Stimulated activated CD8-positive, alpha-beta memory T cell treated with anti-CD3 and anti-CD28 coated beads, Interleukin-15, amount 100 ng/mL, for 1 hour (primary cell): ENCODE measurements at places on chromosomes 3 and 15.

DNA sequence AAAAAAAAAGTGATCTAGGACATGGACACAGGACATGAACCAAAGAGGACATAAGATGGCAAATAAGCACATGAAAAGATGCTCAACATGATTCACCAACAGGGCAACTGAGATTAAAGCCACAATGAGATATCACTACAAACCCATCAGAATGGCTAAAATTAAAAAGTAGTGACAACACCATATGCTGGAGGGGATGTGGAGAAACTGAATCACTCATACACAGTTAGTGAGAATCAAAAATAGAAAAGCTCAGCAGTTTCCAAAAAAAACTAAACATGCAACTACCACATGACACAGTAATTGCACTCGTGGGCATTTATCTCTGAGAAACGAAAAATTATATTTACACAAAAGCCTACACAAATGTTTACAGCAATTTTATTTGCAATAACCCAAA is 27.9 kb upstream of the ACKR4 start:
- no peak for DNase-seq

- DNase-seq = no peak
These were observed 3.0 kb upstream of the ZNF280D start for GRCh38 chr15:56736308-56736707.

DNA sequence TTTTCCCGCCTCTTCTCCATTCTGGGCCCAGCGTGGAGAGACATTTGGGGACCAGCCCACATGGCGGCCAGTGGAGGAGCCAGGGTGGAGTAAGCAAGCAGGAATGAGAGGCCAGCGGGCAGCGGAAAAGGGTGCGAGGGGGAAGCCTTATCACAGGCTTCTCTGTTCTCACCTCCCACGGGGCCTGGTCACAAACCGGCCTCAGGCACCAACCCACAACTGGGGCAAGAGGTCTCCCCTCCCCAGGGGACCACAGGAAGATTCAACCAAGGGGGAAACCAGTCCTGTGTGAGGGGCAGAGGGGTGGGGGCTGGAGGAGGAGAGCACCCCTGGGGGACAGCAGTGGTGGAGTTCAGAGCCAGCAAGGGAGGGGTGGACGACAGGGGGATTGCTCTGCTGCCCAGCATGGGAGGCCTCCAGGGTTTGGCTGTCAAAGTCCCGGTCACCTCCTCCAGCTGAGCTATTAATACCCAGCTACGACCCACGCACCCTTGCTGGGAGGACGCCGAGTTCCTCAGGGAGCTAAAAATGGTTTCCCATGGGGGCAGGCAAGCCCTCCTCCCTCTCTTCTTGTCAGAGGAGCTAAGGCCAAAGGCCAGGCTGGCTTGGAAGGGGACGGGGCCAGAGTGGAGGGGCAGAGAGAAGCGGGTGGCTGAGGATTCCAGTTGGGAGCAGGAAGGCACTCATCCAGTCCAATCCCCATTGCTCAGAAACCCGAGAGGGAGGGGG is 23.8 kb upstream of the RPL29 start:
- DNase-seq = no peak

DNA sequence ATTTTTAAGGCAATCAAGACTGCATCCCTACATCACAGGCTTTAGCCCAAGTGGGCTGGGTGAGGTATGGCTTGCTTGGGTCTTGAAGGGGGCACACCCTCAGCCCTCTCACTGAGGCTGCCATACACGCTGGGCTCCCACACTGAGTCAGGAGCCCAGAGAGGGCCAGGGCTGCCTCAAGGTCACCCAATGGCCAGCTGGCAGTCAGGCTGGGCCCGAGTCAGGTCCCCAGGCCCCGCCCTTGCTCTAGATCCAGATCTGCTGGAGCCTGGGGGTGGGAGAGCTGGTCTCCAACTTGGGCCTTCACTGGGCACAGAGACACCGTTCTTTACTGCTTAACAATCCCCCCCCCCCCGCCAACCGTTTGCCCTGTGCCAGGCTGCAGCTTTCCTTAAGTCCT is 88.1 kb downstream of the IQSEC1 start:
- no peak for DNase-seq

- DNase-seq = no peak
These were observed at the start of gene CRYGS for GRCh38 chr3:186544281-186544680. Gene CRYGS, minus strand, starts transcription at chr3:186544380. Its CDS starts 54 bp downstream, at chr3:186544326.

- DNase-seq = no peak
These were observed 62.8 kb downstream of the OTOL1 start for GRCh38 chr3:161559177-161559998.

DNA sequence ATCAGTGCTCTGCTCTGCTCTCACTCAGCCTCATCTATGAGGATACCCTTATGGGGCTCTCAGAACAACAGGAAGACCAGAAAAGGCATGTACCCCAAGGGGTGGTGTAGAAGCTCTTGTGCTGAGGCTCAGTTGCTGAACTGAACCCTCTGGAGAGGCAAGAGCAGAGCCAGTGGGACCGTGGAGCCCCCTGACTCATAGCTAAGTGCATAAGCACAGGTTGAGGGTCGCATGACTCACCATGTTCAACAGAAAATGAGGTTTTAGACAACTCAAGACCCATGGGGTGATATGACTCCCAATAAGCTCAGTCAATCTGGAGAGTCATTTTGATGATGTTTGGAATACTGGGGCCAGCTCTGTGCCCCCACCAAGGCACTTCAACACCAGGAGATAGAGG is 37.3 kb downstream of the CRYGS start:
- DNase-seq = no peak

DNA sequence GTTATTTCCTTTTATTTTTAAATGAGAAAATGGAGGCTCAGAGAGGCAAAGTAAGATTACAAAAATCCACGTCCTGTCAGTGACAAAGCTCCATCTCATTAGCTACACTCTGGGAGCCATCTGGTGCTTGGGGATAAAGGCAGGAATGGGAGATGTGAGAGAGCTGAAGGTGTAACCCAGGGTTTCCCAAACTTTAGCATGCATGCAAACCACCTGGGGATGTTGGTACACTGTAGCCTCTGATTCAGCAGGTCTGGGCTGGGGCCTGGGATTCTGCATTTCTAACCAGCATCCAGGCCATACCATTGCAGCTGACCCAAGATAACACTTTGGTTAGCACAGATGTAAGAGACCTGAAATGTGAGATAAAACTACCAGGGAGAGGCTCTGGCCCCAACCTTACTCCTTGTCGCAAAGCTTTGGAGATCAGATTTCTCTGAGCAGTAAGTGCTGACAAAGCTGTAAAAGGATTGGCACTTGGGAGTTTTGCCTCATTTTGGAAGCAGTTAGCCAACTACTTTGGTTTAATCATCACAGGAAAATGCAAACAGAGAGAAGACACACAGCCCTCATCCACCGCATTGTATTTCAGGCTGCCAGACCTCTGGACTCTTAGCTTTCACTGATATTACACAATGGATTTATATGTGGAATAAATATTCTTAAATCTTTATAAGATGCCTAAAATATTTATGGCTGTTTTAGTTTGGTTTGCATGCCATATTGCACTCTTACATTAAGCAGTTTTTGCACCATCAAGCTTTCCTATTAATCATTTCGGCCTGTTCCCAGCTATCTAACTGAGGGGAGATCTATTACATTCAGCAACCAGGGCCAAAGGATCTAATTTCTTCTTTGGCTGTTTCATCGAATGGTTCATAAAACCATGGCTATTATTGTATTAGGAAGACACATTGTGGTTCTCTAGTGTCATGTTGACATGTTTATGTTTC is 263.0 kb downstream of the EBLN2 start:
- no peak for DNase-seq

DNA sequence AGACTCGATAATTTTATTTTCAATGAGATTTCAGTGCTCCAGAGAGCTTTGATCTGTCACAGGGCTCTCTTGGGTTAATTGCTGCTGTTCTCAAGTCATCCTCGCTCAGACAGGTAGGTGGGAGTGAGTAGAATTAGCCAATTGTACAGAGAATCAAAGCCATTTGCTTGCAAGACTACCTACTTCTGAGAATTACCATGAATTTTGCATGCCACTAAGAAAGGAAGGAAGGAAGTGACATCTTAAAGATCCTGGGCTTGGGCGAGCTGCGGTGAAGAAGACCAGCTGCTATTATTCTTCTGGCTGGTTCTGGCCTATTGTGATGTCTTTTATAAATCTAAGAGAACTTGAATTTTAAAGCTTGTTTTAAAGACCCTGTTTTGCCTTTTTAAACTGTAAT is 154.1 kb upstream of the LPP start:
- DNase-seq = no peak

DNA sequence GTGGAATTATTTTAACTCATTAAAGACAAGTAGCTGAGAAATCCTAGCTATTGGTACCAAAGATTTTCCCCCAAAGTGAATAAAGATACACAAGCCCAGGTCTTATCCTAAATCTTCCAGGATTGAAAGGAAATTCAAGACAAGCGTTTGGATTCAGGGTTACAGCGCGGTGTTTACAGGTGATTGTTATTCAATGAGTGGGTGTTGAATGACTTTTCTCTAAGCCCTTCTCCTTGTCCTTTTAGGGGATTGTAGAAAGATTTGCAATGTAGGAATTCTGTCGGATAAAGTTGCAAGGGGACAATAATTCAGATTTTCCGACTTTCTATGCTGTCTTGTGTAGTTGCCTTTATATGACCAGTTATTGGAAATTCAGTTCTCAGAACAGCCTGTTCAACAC is 57.2 kb downstream of the USP13 start:
- no peak for DNase-seq

GRCh38 chr3:183369627-183370026 is 58.8 kb downstream of the MCF2L2 start:
- DNase-seq = no peak

DNA sequence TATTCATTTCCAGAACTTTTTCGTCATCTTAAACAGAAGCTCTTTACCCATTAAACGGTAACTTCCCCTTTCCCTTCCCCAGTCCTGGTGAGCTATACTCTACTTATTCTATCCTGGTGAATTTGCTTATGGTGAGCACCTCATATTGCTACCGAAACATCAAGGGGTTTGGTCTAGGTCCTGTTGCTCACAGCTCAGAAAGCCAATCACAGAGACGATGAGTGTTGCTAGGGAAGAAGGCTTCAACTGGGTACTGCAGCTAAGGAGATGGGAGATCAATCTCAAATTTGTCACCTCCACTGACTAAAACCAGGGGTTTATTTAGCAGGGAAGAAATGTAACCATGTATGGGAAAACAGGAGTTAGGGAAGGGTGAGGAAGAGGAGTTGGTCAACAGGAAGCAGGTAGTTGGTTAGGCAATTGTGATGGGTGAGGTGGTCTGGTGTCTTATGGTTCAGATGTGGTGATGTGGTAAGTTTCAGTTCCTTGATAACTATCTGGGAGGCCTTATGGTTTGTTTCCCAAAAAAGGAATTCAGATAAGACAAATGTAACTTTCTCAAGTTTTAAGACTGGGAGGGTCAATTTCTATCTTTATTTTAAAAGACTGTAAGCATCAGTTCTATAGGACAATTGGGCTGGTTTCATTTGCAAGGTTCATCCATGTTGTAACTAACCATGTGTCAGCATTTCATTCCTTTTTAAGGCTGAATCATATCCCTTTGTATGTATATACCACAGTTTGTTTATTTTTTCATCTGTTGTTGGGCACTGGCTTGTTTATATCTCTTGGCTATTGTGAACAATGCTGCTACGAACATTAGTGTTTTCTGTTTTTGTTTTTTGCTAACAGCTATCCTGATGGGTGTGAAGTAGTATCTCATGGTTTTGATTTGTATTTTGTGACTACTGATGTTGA is 24.3 kb downstream of the ARHGAP11B start:
- DNase-seq = no peak

GRCh38 chr15:68177742-68178141 is 27.4 kb downstream of the CALML4 start:
- no peak for DNase-seq

- DNase-seq = no peak
These were observed 203.8 kb upstream of the HES1 start for GRCh38 chr3:193932136-193932535.

DNA sequence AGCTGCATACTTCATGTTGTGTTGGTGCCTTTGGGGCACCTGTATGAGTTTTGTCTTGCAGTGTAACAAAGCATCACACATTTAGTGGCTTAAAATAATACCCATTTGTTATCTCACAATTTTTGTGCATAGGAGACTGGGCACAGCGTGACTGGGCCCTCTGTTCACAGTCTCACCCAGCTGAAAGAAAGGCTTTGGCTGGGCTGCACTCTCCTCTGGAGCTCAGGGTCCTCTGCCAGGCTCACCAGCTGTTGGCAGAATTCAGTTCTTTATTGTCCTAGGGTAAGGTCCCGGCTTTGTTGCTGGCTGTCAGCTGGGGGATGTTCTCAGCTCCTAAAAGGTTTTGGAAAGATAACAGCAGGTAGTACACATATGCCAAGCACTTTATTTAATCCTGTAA is 263.3 kb downstream of the CLSTN2 start:
- no peak for DNase-seq

- DNase-seq = no peak
These were observed 488.7 kb downstream of the AGBL1 start for GRCh38 chr15:86568378-86568777.

DNA sequence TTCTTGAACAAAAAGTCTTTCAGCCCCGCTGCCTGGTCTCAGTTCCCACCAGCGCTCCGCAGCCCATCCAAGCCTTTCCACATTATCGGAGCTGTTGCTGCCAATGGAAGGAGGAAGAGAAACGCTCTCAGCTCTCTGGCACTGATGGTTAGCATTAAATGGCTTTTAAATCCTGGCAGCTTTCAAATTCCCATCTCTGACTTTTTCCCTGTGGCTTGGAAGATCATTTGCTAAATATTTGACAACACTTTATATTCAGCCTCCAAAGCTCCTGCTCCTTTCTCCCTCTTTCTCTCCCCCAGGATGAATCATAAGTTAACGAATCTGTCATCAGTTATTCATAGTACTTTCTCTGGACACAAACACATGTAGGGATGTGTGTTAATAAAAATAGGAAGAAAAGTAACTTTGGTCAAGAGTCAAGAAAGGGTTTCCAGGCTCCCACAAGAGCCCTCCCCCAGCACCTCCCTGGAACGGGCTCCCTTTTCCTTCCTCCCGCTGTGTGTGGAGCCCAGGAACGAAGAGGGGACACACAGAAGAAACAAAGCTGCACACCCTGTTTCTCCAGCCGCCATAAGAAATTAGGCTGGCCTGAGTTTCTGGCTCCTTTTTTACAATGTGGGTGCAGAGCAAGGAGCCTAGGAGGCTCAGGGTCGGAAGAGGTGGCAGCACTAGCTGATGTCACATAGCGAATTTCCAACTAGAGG is 47.6 kb upstream of the TSEN2 start:
- DNase-seq = no peak

DNA sequence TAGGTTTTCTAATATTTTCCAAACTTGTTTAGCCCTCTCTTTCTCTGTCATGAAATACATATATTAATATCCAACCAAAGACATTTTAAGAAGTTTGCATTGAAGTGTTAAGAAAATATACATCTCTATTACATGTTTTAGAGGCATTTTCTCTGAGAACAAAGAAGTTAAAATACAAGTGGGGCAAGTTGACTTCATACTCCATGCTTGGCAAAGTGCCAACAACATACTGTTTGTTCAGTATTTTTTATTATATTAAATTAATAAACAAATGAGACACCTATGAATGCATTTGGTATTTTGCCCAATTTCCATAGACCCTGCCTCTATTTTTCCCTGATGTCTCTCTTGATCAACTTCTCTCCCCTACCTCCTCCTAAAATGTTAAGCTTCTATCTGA is 232.8 kb upstream of the MRPL3 start:
- DNase-seq = no peak

- no peak for DNase-seq
These were observed 19.9 kb downstream of the ALDH1L1 start for GRCh38 chr3:126160243-126161210.
